Omental fat pad (tissue), 4 donors: ENCODE measurements at places on chromosomes 13 and 19. TPM values are rescaled to one million over a fixed set of nuclear protein-coding genes. Genes with fewer than 3 reads are reported as not detected.
A peak's percentile ranks its signal among the peaks of the same experiment; 100 is the strongest.

PTH2 gene
- total RNA-seq, result not detected

KLK5 gene
- not detected for total RNA-seq

MIER2 gene
- 25.7 TPM for total RNA-seq

PNMA8B gene
- 0.93 TPM for total RNA-seq

IGFL1 gene
- not detected for total RNA-seq

ZNF14 gene
- 5.0 TPM for total RNA-seq

CYP4F12 gene
- total RNA-seq, result 5.9 TPM

TMEM59L gene
- not detected for total RNA-seq

PRRG2 gene
- 0.79 TPM for total RNA-seq

ZNF296 gene
- total RNA-seq, result 1.4 TPM

ADGRE2 gene
- total RNA-seq, result 1.9 TPM

KLK12 gene
- not detected for total RNA-seq

GPC5 gene
- total RNA-seq, result not detected

- no peak for DNase-seq
Observed at GRCh38 chr13:49399801-49400472, 43.9 kb downstream of the CAB39L start.

GRCh38 chr13:111491659-111492058 is 171.2 kb downstream of the TEX29 start:
- no peak for DNase-seq

DNA sequence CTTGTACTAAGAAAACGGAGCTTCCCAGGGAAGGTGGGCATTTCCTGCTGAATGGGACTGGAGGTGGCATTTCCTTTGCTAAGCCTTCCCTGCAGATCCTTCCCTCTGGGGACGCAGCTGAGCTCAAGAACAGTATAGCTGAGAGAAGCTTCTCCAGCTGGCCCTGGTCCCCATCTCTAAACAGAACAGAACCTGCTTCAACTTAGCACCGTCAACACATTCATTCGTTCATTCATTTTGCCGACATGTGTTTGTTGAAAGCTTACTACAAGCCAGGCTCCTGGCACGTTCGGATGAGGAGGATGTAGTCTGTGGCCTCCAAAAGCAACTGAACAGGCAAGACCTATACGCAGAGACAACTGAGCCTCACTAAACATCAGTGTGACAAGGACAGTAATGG is 36.6 kb upstream of the PEPD start:
- DNase-seq, result no peak

- no peak for DNase-seq
Observed at GRCh38 chr19:48751845-48752495, 471 bp downstream of the FUT1 start.

DNA sequence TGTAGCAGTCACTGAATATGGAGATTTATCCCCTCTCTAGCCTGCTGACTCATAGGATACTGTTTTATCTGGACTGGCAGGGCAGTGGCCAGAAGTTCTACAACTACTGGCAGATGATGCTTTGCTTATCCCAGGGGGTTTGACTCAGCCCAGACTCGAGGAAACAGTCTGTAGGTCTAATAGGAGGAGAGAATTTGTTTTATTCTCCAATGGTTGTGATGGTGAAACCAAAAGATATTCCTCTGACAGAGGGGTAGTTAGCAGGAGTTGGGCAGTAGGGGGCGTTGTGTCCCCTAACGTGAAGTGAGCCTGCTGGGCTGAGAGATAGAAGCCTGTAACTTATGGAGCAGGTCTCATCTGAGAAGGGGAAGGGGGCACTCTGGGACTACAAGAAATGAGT is 74.9 kb downstream of the WTIP start:
- no peak for DNase-seq

DNA sequence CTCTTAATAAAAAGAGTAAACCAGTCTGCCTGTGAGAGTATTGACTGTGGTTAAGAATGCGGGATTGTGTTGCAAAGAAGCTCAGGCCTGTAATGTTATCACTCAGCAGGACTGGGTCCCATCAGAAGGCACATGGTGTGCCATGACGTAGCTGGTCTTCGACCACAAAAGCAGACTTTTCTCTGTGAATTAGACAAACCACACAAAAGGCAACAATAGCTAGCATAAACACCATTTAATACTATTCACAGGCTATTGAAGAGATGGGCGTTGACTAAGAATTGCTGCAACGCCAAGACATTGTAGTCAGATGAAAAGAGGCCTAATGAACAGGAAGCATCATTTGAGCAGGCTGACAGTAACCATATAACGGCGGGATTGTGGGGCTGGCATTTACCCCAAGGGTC is 235.6 kb upstream of the SOX21 start:
- no peak for DNase-seq

GRCh38 chr13:77928909-77929308 is 10.3 kb upstream of the EDNRB start:
- DNase-seq, result no peak

DNA sequence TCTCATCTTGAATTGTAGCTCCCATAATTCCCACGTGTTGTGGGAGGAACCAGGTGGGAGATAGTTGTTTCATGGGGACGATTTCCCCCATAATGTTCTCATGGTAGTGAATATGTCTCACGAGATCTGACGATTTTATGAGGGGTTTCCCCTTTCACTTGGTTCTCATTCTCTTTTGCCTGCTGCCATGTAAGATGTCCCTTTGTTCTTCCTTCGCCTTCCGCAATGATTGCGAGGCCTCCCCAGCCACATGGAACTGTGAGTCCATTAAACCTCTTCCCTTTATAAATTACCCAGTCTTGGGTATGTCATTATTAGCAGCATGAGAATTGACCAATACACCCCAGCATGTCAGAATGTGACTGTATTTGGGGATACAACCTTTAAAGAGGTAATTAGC is 3.9 kb upstream of the FPR1 start:
- DNase-seq, result no peak

GRCh38 chr19:54478677-54479266 is 5.7 kb upstream of the CDC42EP5 start:
- DNase-seq, result no peak

- no peak for DNase-seq
Observed at GRCh38 chr13:98129059-98129746, 13.7 kb upstream of the FARP1 start.

- no peak for DNase-seq
Observed at GRCh38 chr19:4732680-4733114, 9.1 kb upstream of the DPP9 start.

DNA sequence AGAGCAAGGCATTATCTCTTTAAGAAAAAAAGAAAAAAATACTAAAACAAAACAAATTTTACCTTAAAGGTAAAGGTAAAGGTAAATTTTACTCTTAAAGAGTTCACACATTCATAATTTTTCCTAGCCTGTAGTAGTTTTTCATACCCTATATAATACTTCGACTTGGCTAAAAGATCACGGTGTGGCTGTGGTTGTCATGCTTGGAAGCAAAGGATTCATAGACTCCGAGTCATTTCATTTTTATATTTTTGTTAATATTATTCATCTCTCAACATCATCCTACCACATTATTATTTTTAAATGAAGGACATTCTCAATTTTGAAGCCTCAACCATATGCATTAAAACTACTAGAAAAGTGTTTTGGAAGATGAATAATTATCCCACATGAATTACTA is 52.7 kb downstream of the PIBF1 start:
- DNase-seq, result no peak

DNA sequence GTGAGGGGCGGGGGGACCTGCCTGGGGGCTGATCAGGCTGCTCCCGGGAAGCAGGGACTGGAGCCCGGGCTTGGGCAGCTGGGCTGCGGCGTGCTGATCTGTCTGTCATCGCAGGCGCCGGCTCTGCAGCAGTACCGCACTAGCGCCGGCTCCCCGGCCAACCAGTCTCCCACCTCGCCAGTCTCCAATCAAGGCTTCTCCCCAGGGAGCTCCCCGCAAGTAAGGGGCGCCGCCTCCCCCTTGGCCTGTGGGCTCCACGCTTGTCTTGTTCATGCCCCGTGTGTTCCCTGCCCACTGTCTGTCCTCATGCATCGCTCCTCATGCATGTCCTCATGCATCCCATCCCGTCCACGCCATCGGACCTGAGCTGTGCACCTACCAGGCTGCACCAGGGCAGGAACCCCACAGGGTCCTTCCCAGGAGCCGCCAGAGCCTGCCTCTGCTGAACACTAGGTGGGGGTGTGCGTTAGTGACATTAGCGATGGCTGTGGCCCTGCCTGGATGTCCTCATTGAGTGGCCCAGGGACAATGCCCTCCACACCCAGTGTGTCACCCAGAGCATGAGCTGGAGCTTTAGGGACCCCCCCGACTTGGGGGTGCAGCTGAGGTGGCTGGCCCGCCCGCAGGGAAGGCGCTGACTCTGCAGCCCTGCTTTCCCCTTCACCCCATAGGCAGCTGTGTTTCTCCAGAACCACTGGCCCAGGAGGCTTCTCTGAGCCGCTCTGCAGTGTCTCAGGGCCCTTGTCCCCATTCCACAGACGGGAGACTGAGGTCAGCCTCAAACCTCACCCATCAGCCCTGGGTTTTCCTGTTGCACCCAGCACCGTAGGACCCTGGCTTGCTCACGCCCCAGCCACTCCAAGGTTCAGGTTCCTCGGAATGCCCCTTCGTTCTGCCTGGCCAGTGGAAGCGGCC is 19.5 kb downstream of the COMP start:
- no peak for DNase-seq

GRCh38 chr19:16208847-16209665 is 11.3 kb downstream of the AP1M1 start:
- no peak for DNase-seq

DNA sequence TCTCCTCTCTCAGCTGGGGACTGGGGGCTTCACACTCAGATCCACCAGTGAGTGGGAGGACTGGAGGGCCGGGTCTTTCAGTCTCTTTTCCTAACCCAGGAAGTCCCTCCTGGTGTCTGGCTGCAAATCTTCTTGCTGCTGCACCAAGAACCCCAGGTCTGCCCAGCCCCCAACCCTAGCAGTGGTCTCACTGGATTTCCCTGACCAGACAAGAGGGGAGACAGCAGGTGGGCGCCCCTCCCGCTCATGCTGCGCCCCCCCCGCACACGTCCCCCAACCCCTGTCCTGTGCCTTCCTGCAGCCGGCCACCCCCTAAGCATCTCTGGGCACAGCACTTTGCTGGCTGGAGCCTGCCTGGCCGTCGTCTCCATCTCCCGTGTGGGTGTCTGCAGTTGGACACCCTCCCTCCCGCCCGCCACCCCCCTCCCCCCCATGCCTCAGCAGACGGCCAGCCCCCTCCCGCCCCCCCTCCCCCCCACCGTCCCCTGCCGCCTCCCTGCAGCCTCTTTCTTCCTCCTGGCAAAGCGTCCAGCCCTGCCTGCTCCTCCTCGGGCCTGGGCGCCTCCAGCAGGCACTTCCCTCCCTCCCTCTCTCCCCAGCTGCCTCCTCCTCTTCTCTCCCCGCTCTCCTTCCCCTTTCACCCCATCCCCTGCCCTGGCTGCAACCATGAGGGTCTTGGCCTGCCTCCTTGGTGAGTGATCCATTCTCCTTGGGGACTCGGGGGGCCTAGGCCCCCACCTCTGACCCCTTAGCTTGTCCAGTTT is at the start of gene SSC5D:
SSC5D (plus strand) TSS at position 513 of the 764 bp plus-strand sequence; CDS start at position 667, 154 bp downstream.
- no peak for DNase-seq

- no peak for DNase-seq
Observed at GRCh38 chr19:49758292-49758691, 4.8 kb downstream of the TSKS start.

GRCh38 chr13:81197483-81197882 is 856.6 kb upstream of the SPRY2 start:
- no peak for DNase-seq

DNA sequence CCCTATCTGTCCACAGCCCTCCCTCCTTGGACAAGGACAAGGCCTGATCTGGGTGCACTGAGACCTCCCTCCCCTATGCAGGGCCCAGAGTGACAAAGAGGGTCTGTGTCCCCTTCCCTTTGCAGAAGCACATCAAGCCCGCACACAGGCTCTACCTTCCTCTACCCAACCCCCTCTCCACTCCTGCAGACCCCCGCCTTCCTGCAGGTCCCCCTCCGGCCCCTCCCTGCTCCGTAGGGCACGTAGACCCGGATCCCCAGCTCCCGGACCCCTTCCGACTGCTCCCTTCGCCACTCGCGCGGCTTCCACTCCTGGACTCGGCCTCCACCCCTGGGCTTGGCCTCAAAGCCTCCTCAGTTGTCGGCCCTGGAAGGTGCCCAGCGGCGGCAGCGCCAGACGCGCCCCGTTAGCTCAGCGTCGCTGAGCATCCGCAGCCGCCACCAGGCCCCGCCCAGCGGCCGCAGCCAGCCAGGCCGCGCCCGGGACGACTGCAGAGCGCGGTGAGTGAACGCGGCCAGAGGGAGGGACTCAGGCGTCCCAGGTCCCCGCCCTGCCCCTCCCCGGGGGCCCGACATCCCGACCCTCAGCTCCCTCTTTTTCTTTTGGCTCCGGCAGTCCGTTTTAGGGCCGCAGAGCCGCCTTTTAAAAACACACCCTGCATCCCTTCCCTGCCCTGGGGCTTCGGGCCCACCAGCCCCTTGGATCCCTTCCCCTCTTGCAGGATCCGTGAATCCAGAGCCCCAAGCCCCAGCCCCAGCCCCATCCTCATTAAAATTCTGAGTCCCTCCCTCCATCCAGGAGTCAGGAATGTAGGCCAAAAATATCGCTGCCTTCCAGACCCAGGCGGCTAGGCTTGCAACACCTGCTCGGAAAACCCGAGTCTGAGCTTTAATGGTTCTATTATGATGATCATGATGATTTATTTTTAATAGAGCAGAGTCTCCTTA is 1.5 kb upstream of the MYADM start:
- no peak for DNase-seq

DNA sequence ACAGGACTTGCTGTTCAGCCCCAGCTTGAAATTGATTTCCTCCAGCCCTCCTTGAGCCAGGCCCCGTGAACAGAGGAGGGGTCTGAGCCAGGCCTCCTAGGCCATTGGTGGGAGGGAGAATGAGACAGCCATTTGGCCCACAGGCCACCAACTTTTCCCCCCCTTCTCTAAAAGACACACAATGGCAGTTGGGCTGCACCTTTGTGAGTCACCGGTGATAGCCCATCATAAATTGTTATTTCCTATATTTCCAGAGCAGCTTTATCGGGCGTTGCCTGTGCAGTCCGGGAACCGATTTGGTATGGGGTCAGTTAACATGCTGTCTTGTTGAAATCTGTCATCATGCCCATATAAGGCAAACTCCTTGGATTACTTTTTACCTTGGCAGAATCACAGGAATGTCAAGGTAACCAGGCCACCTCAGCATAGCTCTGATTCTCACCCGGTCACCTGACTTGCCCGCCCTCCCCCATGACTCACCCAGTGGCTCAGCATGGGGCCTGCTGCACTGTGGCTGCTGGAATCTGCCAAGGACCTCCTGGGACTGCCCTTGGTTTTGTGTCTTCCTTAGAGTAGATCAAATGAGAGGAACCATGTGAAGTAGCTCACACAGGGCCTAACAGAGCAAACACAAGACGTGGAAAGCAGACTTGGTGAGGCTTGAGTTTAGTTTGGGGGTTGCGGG is 36.1 kb downstream of the ACTN4 start:
- DNase-seq, result peak; percentile 64

- no peak for DNase-seq
Observed at GRCh38 chr13:26867451-26868091, 107.0 kb upstream of the GPR12 start.
